ENCODE measurements at places on chromosomes 7 and 10. TPM values are rescaled to one million over a fixed set of nuclear protein-coding genes. Genes with fewer than 3 reads are reported as not detected.

The PRSS1 gene
- total RNA-seq, result not detected

The GHRHR gene
- total RNA-seq, result not detected

The NANOS1 gene
- total RNA-seq, result 1.7 TPM

The CHN2 gene
- total RNA-seq, result 0.93 TPM

The TFEC gene
- total RNA-seq, result not detected

The PAPOLB gene
- total RNA-seq, result 0.24 TPM

The A1CF gene
- not detected for total RNA-seq
